ENCODE measurements at places on chromosomes 12 and 14.

- peak; percentile 65 for DNase-seq
Observed at GRCh38 chr12:120010661-120011230, 21.7 kb downstream of the BICDL1 start.

- DNase-seq = no peak
Observed at GRCh38 chr14:36785511-36785910, 123.9 kb downstream of the PAX9 start.

DNA sequence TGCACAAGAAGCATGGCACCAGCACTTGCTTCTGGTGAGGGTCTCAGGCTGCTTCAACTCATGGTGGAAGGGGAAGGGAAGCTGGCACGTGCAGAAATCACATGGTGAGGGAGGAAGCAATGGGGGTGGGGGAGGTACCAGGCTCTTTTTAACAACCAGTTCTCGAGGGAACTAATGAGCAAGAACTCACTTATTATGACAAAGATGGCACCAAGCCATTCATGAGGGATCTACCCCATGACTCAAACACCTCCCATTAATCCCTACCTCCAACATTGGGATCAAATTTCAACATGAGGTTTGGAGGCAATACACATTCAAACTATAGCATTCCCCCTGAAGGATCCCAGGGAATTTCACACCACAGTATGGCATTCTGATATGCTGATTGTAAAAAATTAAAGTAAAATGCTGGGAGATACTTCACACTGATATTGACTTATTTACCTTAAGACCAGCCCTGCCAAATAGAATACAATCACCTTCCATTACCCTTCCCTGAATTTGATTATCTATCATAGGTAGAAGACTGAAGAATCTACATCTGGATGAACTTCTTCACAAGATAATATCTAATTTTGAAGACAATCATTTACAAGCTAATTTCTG, 201.7 kb upstream of the PLXNC1 start:
- DNase-seq = no peak

DNA sequence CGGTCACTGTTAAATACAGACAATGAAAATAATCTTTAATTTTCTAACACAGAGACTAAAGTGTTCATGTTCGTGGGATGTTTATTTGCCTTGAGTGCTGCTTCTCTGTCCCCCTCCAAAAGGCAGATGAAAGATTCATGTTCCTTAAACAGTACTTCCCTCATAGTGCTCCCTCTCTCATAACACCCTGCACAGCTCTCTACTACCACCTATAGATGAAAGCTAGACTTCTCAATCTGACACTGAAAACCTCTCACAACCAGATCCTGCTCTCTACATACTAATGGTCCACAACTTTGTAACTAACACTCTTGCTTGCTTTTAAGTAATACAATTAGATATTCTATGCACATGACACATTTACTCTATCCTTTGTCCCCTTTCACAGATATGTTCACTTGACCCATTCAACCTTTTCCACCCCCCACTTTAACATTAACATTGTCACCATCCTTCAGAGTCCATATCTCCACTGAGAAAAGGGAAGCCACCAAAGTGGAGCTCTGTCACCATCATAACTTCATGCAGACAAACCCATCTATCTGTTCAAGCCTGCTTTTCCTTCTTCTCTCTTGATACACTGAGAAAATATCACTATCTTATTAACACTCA, 266.4 kb upstream of the USP15 start:
- DNase-seq = no peak

GRCh38 chr14:93930296-93930988, 3.3 kb downstream of the FAM181A start:
- DNase-seq = no peak

- no peak for DNase-seq
Observed at GRCh38 chr12:125152463-125152862, 87.2 kb downstream of the AACS start.

GRCh38 chr12:98516111-98516873, 902 bp downstream of the TMPO start:
- DNase-seq = peak; percentile 90

- no peak for DNase-seq
Observed at GRCh38 chr12:39287817-39288216, 155.1 kb downstream of the KIF21A start.

DNA sequence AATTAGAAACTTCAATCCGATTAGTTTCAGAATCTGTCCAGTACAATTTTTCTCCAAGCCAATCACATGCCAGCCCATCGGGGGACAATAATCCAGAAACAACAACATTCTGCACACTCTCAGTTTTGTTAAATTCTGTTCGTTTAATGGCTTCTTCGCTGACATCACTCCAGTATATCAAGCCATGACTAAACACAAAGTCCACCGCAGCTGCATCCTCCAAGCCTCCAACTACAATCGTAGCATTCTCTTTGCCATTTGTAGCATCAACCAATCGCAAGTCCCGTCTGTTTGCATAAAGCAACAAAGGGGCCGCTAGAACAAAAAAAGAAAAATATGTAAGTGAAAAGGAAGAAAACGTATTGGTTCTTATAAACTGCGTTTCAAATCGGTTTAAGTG, 22.5 kb downstream of the LRP6 start:
- DNase-seq = no peak

DNA sequence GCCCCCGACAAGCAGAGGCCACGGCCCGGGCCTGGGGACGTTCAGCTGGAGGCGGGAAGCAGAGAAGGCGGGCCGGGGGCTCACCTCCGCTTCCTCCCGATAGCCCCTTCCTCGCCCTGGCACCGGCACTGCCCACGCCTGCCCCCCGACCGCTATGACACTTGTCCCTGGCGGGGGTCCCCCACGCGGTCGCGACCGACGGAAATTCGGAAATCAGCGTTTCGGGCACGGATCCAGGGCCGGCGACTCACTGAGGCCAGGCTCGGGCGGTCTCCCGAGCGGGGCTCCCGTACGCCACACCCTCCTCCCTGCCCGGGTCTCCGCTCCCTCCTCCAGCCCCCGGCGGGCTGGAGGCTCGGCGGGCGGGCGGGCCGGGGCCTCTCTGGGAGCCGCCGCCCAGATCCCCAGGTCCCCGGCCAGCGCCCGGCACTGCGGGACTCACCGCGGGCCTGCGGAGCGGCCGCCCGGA, 581 bp downstream of the PITPNM2 start:
- DNase-seq = peak; percentile 27

DNA sequence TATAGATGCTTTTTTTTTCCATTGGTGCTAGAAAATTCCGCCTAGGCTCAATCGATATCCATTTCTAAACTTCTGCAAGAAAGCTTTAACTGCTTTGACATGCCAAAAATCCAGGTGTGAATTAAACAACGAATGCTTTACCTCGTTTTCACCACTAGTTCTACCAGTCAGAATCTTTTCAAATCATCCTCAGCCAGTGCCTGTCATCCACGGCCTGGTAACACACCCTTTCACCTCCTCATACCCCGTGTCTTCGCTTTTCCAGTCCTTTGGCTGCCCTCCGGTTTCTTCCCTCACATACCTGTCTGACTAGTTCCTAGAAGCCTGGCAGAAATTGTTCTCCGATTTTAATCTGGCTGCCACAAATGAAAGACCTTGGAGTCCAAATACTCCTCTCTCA, 1.4 kb upstream of the PHC1 start:
- DNase-seq = no peak

GRCh38 chr12:104520242-104520900, 63.6 kb downstream of the CHST11 start:
- DNase-seq = no peak

GRCh38 chr14:97010491-97011160, 213.4 kb downstream of the VRK1 start:
- DNase-seq = no peak

DNA sequence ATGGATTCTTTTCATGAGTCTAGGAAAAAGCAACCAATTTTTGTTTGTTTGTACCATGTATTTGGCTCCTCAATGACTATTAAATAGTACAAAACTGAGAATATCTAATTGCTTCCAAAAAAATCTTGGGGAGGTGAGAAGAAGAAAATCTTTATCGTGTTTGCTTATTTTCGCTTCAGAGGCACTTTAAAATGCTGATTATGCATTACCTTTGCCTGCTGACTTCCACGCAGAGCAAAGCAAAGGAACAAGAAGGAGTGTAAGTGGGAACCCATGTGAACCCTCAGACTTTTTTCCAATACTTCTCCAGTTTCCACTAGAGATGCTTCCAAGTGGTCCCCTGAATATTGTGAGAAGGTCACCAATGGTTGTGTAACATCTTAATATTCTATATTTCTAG, 43.2 kb upstream of the STRN3 start:
- DNase-seq = no peak
